ENCODE measurements at places on chromosomes 3 and 15.

- no peak for DNase-seq
Observed at GRCh38 chr3:74033381-74033780, 408.6 kb upstream of the PDZRN3 start.

GRCh38 chr3:120928991-120929390 lies 21.0 kb downstream of the STXBP5L start:
- no peak for DNase-seq

DNA sequence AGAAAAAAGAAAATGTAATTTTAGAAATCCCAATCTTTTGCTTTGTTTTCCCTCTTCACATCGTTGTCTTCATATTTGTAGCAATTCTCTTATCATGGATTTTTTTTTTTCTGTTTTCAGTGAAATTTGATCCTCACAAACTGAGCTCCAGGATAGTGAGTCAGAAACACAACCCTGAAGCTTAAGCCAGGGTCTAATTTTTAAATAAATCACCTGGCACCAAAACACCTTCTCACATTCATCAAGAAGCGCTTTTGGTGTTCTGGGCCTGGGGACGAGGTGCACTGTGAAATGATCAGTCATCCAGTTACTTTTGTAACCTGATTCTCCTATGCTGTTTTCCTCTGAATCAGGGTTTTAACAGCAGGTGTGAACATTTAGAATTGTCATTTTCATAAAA lies 87.7 kb downstream of the REC114 start:
- DNase-seq, result no peak

- no peak for DNase-seq
Observed at GRCh38 chr3:157464321-157464720, 27.7 kb downstream of the PTX3 start.

DNA sequence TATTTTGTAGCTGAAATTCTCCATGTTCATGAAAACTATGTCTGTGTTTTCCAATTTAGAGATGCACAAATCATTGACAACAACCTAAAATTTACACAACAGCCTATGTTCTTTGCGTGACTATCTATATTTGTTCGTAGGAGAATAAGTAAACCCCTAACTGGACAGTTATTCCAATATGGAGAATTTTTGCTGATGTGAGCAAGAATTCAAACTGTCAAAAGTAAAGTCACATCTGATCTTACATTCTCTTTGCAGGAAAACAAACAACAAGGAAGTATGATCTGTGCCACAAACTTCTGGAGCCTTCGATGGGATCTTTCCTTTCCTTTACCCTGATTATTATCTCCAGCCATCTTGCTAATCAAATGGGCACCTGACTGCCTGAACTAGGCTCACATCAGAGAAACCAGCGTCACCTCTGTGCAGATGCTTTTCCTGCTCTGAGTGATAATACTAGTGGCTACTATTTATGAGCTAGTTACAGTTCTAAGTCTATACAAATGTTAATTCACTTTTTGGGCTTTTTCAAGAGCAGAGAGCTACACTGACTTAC lies 18.3 kb upstream of the KCNMB3 start:
- no peak for DNase-seq

- DNase-seq, result no peak
Observed at GRCh38 chr3:63900459-63900858, 11.7 kb downstream of the SCAANT1 start.

- DNase-seq, result no peak
Observed at GRCh38 chr3:141360888-141361598, 7.3 kb upstream of the ZBTB38 start.

GRCh38 chr3:99475229-99475628 lies 163.2 kb upstream of the COL8A1 start:
- DNase-seq, result no peak

All from stimulated activated CD8-positive, alpha-beta memory T cell treated with anti-CD3 and anti-CD28 coated beads, Interleukin-7, amount 100 ng/mL, for 48 hours (primary cell).